ENCODE measurements at places on chromosomes 5 and 9.

GRCh38 chr9:111001526-111001925 lies 36.7 kb downstream of the LPAR1 start:
- DNase-seq, result no peak

DNA sequence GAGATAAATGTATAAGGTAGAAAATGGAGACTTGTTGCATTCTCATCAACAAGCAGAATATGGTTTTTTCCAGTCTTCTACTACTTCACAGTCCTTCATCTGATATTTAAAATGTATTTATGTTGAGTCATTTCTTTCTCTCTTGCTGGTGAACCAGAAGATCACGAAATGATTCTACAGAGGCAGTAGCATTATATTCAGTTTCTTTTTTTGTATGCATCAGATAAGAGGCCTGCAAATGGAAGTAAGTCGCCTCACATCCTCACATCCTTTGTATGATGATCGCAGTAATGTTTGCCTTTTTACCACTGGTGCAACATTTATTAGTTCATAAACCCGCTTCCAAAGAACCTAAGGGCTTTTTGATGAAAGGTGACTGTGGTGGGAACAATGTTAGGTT lies 22.1 kb upstream of the IL13 start:
- no peak for DNase-seq

- no peak for DNase-seq
Observed at GRCh38 chr5:77851176-77852067, 75.3 kb upstream of the TBCA start.

- DNase-seq, result no peak
Observed at GRCh38 chr5:125478599-125478998, 732.2 kb upstream of the ZNF608 start.

- no peak for DNase-seq
Observed at GRCh38 chr5:53090229-53090628, 19.3 kb downstream of the MOCS2 start.

Data from brain pericyte (primary cell).